ENCODE measurements at places on chromosomes 6 and 20.

DNA sequence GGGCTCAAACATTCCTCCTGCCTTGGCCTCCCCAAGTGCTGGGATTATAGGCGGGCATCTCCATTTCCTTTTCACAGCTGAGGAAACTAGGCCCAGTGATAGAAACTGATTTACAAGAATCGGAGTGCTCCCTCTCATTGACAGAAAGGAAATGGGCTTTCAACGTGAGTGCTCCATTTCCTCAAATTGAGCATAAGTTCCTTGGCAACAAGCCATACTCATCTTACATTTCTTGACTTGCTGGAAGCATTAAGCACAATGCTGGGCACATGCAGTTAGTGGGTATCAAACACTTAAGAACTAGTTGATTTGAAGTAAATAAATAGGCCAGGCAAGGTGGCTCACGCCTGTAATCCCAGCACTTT is 54.7 kb downstream of the FGD2 start:
- no peak for DNase-seq

DNA sequence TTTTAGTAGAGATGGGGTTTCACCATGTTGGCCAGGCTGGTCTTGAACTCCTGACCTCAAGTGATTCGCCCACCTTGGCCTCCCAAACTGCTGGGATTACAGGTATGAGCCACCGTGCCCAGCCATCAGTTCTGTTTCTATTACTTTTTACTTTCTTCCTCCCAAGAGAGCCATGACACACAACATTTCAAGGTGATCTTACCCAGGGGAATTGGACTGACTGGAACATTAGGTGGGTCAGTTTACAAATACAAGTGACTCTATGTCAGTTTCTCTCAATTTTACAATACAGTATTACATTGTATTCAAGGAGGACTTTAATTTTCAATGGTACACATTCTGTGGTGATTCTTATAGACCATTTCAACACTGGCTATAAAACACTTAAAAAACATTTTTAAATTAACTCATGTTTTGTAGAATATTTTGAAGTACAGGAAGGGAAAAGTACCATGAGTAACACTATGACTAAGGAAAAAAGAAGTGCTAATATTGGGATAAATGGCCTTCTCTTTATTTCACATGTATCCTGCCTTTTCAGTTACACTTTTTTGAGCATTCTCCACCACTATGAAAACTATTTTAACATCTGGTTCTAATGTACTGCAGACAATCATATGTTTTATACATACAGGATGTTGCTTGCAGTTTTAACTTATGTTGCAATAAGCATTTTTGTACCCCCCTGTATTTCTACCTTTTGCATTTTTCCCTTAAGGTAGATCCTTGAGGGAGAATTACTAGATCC is 8.4 kb downstream of the TPBG start:
- no peak for DNase-seq

DNA sequence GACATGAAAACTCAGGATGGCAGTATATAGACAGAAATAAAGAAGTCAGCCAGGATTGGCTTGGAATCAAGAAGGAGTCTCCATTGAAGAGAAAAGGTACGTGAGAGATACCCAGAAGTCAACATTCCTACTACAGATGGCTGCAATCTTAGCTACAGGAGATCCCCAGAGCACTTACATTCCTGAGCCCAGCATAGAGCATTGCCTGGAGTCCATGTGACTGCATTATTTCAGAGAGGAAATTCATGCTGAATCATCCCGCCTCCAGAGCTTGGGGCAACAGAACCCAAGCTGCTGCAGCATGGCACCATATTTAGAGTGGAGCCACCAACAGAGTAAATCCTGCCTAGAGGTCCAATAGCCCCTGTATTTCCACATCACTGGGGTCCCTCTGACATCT is 125.0 kb upstream of the GRIK2 start:
- no peak for DNase-seq

GRCh38 chr6:10268111-10268510 is 146.8 kb downstream of the TFAP2A start:
- no peak for DNase-seq
